ENCODE measurements at places on chromosomes 1 and 21.

- no peak for DNase-seq
Measured at GRCh38 chr1:65055747-65056146, 89.4 kb upstream of the JAK1 start.

GRCh38 chr1:53822931-53823330 lies 15.2 kb downstream of the NDC1 start:
- no peak for DNase-seq

GRCh38 chr1:28296401-28297261 lies 32.2 kb upstream of the MED18 start:
- no peak for DNase-seq

DNA sequence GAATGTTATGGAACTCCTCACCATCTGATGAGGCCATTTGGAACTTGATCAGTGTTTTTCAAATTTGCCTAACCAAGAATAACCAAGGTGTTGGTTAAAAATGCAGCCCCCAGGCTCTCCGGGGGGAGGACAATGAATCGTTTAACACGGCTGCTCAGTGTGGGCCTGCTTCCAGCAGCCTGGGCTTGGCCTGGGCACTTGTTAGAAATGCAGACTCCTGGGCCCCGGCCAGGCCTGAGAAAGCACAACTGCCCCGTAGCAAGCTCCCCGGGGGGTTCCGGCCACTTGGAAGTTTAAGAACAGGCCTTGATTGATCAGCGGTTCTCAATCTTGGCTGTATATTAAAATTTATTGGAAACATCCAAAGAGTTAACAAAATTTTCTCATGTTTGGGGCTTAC lies 22.8 kb upstream of the C2CD2 start:
- no peak for DNase-seq

DNA sequence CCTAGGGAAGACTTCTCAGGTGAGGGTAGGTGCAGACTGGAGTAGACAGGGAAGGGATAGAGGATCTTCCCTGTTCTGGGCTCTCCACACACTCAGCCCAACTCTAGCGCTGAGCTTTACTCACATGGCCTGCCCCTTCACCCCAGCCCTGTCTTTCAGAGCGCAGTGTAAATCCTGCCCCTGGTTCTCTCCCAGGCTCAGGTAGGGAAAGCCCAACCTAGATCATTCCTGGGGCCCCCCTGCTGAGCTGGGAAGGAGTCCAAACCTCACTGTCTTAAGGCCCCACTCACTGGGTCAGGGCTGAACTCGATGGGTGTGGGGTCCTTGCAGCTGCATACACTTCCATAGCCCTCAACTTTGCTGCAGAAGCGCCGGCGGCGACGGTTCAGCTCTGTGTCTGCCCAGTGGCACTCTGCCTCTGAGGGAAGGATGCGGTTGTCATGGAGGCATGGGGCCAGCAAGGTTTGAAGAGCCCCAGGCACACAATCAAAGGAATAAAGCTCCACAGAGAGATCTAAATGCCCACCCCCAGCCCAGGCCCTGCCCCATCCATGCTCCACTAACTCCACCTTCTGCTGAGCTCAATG lies 4.2 kb downstream of the POMGNT1 start:
- DNase-seq = no peak

- DNase-seq = no peak
Measured at GRCh38 chr1:228405200-228405978, 1.2 kb downstream of the TRIM11 start.

DNA sequence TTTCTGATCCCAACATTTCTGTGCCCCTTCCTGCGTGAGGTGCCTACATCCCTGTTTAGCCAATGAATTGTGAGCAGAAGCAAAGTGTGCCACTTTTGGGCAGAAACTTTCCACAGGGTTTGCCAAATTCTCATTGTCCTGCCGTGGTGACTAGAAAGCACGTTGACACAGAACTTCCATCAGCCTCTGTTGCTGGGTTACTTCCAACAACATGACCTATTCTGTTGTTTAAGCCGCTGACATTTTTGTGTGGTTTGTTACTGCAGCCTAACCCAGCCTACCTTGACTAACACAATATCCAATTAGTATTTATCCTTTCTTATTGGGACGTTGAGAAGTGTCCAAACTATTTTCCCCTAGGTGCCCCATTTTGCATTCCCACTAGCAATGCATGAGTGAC lies 136.8 kb downstream of the URB2 start:
- no peak for DNase-seq

DNA sequence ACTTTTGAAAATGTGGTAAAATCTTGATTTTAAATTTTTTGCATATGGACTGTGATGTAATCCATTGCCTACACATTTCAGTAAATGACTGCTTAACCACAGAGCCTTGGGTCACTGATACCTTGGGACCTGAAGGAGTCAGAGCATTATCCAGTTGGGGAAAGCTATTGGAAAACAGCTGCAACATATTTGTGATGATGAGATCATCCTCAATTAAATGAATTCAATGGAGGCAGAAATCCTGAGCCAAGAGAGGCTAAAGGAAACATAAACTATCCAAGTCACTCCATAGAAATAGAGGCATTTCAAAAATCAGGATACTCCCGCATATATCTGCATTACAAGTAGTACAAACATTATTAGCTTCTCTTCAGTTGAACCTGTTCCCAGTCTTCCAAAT lies 99.8 kb upstream of the PRMT6 start:
- no peak for DNase-seq

DNA sequence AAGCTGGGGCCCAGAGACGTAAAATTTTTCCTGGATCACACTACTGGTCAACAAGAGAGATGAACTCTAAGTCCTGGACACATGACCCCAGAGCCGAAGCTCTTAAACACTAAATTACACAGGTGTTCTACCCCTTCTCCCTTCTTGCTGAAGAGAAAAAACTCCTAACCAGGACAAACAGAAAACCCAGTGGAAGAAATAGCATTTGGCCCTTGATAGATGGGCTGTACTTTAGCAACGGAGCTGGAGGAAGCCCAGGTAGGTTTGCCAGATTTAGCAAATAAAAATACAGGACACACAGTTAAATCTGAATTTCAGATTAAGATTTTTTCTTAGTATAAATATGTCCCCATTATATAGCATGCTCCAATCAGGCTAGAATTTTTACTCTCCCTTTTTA lies 72.7 kb downstream of the DIRAS3 start:
- no peak for DNase-seq

GRCh38 chr1:53851571-53852285 lies 13.6 kb upstream of the NDC1 start:
- no peak for DNase-seq

DNA sequence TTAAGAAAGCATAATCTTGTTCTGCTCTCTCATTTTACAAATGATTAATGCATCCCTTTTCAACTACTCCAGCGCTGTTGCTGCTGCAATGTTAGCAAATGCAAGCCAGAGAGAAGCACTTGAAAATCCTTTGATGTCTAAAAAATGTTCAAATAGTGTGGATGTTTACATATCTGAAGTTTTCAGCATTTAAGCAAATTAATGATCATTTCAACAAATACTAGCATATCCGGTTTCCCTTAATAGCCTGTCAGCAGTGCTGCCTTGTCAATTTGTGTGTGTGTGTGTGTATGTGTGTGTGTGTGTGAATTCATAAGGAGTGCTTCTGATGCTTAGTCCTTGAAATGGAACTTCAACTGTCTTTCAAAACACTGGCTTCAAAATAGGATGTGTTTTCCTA lies 48.1 kb upstream of the WNT2B start:
- no peak for DNase-seq

DNA sequence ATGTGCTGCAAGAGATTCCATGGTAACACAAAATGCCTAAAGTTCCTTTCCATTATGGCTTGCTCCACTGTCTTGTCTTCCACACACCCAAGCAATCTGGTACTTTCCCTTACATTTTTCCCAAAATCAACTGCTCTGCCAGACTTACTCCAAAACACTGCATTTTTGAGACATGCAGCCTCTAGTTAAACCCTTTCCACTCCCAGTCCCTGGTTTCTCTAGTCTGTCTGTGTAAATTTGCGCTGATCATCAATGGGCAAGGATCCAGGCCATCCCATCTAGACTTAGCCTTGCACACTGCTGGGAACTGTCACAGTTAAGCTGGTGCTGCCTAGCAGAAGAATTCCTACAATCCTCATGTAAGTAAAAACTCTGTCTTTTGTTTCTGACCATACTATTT lies 47.8 kb downstream of the DAB1 start:
- DNase-seq = no peak

GRCh38 chr1:1901641-1902294 lies 10.9 kb upstream of the GNB1 start:
- DNase-seq = no peak

Measured in CD4-positive, alpha-beta T cell treated with Interleukin-15 for 4 hours (primary cell).